ENCODE measurements at places on chromosomes 16 and 17.
A peak's percentile ranks its signal among the peaks of the same experiment; 100 is the strongest.

- no peak for DNase-seq
These were observed 35.7 kb downstream of the PLD6 start for GRCh38 chr17:17170346-17170985.

DNA sequence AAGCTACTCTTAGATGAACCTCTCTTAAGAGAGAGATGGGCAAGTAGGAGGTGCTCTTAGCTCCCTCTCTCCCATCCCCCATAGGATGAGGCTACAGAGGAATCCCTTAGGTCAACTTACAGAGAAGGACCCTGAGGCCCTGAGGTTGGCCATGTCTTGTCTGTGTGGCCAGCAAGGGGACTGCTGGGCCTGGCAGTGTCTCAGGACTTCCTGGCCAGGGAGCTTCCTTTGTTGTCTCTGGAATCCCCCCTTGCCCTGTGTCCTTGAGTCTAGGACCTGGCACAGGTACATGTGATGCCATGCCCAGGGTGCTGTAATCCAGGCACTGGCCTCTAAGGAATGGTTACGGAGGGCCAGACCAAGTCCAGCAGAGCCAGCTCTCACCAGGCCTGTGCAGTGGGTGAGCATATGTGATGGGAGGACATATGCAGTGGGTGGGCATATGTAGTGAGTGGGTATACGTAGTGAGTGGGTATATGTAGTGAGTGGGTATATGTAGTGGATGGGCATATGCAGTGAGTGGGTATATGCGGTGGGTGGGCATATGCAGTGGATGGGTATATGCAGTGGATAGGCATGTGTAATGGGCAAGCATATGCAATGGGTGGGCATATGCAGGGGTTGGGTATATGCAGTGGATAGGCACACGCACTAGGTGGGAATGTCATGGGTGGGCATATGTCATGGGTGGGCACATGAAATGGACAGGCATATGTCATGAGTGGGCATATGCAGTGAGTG is 20.3 kb upstream of the PECAM1 start:
- DNase-seq: no peak

- no peak for DNase-seq
These were observed 79.8 kb downstream of the PITPNC1 start for GRCh38 chr17:67456889-67457288.

- peak; percentile 50 for DNase-seq
These were observed 615 bp downstream of the CARMIL2 start for GRCh38 chr16:67645397-67646121.

GRCh38 chr16:56260378-56261160 is 69.3 kb downstream of the GNAO1 start:
- no peak for DNase-seq

DNA sequence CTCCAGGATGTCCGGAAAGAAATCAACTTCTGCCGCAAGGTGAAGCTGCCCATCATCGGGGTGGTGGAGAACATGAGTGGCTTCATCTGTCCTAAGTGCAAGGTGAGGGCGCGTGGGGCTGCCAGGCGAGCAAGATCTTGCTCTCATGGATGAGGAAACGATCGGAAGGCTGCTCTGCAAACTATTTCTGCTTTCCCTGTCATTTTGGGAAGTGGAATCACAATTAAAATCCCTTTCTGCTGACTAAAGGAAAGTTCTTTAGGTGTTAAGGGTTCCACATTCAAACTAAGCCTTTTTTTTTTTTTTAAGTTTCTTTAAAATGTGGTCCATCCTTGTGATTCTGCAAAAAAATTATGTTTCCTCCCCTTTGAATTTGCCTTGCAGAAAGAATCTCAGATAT is 17.7 kb downstream of the NUBP1 start:
- DNase-seq: no peak
